ENCODE measurements at places on chromosomes 13 and 19. TPM values are rescaled to one million over a fixed set of nuclear protein-coding genes. Genes with fewer than 3 reads are reported as not detected.

DNA sequence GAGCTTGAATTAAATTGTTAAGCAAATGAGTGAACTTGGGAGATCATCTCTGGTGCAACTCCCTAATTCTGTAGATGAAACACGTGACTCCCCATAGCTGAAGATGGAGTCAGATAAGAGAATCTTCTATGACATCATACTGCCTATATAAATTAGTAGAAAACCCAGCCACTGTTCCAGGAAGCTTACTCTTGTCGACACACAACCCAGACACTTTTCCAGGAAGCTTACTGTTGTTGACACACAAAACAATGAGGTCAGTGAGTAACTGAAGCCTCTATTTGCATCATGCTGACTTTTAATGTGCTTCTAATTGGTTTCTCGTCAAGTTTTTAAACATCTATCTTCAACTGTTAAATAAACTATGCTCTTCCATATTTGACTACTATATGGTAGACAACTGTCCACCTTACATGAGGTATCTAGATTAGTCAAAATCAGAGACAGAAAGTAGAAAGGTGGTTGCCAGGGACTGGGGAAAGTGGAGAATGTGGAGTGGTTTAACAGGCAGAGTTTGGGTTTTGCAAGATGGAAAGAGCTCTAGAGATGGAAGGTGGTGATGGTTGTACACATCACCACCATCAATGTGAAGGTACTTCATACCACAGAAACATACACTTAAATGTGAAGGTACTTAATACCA lies 168.2 kb downstream of the FGF14 start:
- H3K4me3 ChIP-seq, result no peak overlapping the region
- no peaks in the 10 kb centered on the region for H3K4me1 ChIP-seq
- no peak overlapping the region for H3K27ac ChIP-seq
- H3K36me3 ChIP-seq, result no peaks in the 10 kb centered on the region
- H3K27me3 ChIP-seq, result no peaks in the 10 kb centered on the region

DNA sequence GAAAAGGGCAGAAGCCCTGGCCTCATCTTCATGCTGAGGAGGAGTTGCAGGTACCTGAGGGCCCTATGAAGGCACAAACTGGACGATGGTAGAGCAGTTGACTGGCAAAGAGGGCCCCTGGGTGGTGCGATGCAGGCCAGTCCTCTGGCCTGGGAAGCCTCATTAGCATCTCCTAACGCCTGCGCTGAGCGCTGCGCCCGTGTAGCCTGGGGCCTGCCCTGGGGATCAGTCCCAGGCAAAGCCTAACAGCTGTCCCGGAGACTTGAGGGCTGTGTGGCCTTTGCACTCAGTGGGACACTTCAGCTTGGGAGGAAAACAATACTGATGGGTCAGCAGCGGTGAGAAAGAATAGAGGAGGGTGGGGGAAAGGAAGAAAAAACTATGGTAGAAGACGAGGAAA lies 187.7 kb downstream of the RAP2A start:
- peak; percentile 84 for DNase-seq
- no peak overlapping the region for H3K27ac ChIP-seq
- no peak overlapping the region for H3K4me3 ChIP-seq

- no peak overlapping the region for H3K27ac ChIP-seq
- peaks cover 13% of the 10 kb centered on the region for H3K36me3 ChIP-seq
- H3K4me1 ChIP-seq, result peaks cover 13% of the 10 kb centered on the region
- H3K27me3 ChIP-seq, result no peaks in the 10 kb centered on the region
- no peak for DNase-seq
- H3K4me3 ChIP-seq, result no peak overlapping the region
These were observed 472.1 kb downstream of the DIAPH3 start for GRCh38 chr13:59691501-59692066.

- no peak overlapping the region for H3K27ac ChIP-seq
- H3K27me3 ChIP-seq, result no peaks in the 10 kb centered on the region
- H3K4me3 ChIP-seq, result no peak overlapping the region
- peak; percentile 66 for DNase-seq
These were observed 90.8 kb downstream of the IPO5 start for GRCh38 chr13:98044301-98044700.

DNA sequence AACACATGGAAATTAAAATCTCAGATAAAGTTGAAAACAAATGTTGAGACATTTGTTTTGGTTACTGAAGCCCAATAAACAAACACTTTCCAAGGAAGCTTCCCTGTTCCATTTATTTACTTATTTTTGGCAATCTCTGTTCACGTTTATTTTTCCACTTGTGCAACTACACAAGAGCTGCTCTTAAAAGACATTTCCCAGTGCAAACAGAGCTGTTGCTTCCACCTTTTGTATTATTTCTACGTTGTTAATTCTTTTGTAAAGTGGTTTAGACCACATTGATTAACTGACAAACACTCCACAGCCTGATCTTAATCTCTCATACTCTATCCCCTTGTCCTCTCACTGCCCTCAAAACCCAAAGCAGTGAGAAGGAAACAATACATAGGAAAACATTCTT lies 757.6 kb downstream of the LIG4 start:
- no peaks in the 10 kb centered on the region for H3K36me3 ChIP-seq
- no peak for DNase-seq
- no peaks in the 10 kb centered on the region for H3K4me1 ChIP-seq
- no peak overlapping the region for H3K4me3 ChIP-seq
- no peaks in the 10 kb centered on the region for H3K27me3 ChIP-seq

DNA sequence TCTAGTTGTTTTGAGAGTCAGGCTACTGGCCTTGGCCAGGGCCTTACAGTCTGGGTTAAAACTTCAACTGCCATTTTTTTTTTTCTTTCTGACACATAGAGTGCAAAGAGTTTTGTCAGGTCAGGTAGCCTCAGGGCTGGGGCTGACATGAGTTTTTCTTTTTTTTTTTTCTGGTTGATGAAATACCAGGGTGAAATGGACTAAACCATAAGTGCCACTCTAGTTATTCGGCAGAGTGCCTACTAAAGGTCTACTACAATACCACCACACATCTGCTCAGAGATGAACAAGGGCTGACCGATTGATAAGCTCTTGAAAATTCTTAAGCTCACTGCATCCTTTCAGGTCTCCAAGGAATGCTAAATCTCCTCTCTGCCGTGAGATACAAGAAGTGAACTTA lies 4.4 kb upstream of the ZNF320 start:
- peaks cover 27% of the 10 kb centered on the region for H3K36me3 ChIP-seq
- H3K4me3 ChIP-seq, result no peak overlapping the region

GRCh38 chr13:80706164-80706471 lies 365.2 kb upstream of the SPRY2 start:
- no peak overlapping the region for H3K4me3 ChIP-seq
- H3K27ac ChIP-seq, result no peak overlapping the region
- no peaks in the 10 kb centered on the region for H3K36me3 ChIP-seq
- DNase-seq, result no peak
- no peaks in the 10 kb centered on the region for H3K27me3 ChIP-seq

DNA sequence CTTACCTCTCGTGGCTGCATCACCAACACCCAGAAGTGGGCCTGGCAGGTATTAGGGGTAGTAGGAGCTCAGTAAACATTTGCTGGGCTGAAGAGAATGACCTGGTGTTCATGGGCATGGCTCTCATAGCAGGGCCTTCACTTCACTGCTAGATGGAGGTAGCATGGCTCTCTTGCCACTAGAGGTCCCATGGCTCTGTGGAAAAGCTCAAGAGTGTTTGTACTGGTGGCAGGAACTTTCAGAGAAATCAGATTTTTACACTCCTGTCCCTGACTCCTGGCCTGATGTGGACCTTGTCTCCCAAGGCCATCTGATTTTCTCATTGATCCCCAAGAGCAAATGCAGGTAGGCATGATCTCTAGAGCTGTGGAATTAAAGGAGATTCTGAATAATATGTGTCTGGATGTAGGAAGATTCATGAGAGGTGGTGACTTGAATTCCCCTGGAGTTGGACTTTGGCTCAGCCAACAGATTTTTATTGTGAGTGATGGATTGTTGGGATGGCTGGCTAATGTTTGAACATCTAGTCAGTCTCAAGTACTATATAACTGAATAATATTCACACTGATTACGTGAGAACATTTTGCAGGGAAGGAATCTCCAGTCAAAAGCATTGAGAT lies 5.7 kb downstream of the ZNF574 start:
- no peak overlapping the region for H3K4me3 ChIP-seq
- H3K4me1 ChIP-seq, result no peaks in the 10 kb centered on the region
- DNase-seq, result no peak
- no peak overlapping the region for H3K27ac ChIP-seq
- H3K27me3 ChIP-seq, result no peaks in the 10 kb centered on the region

GRCh38 chr13:21014502-21015170 lies 46.8 kb downstream of the LATS2 start:
- H3K27me3 ChIP-seq, result no peaks in the 10 kb centered on the region
- H3K27ac ChIP-seq, result no peak overlapping the region
- peaks cover 14% of the 10 kb centered on the region for H3K36me3 ChIP-seq
- no peaks in the 10 kb centered on the region for H3K4me1 ChIP-seq
- no peak for DNase-seq
- H3K4me3 ChIP-seq, result no peak overlapping the region

DNA sequence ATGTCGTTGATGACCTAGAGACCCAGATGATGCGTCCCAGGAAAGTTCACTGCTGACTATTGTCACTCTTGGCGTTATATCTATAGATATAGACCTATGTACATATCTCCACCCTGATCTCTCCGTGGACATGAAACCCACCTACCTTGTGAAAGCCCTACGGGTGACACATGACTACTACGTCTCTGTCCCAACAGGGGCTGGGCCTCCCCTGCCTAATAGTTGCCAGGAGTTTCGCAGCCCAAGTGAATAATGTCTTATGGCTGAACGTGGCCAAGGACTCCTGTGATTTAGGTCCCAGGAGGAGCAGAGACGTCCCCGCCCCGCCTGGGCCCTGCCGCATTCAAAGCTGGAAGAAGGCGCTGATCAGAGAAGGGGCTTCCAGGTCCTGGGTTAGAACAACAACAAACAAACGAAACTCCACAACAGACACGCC lies 4.9 kb upstream of the POU4F1 start:
- H3K4me3 ChIP-seq, result peak overlapping the region; percentile 78
- DNase-seq, result peak; percentile 61
- no peak overlapping the region for H3K27ac ChIP-seq
- peaks cover 99% of the 10 kb centered on the region for H3K27me3 ChIP-seq
- peaks cover 7% of the 10 kb centered on the region for H3K4me1 ChIP-seq

DNA sequence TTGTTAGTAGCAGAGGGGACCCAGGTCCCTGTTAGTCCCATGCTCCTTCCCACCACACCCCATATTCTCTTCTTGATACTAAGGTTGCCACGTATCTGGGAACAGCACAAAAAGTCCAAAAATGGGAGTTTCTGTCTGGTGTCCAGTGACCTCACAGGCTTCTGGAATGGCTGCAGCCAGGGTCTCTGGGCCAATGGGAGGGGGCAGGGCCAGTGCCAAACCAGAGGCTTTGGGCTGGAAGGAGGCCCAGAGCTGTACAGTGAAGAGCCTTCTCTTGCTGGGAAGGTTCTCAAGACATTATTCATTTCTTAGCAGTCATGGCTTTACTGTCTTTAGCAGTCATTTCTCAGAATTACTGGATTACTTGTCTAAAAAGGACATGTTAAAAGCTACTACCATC lies 119.2 kb downstream of the FRY start:
- H3K27me3 ChIP-seq, result no peaks in the 10 kb centered on the region
- no peaks in the 10 kb centered on the region for H3K4me1 ChIP-seq
- no peaks in the 10 kb centered on the region for H3K36me3 ChIP-seq
- H3K4me3 ChIP-seq, result no peak overlapping the region

GRCh38 chr13:96993634-96994016 lies 651 bp downstream of the OXGR1 start:
- DNase-seq, result no peak
- peak overlapping the region; percentile 70 for H3K4me3 ChIP-seq
- peaks cover 9% of the 10 kb centered on the region for H3K4me1 ChIP-seq
- H3K27me3 ChIP-seq, result peaks cover 62% of the 10 kb centered on the region

DNA sequence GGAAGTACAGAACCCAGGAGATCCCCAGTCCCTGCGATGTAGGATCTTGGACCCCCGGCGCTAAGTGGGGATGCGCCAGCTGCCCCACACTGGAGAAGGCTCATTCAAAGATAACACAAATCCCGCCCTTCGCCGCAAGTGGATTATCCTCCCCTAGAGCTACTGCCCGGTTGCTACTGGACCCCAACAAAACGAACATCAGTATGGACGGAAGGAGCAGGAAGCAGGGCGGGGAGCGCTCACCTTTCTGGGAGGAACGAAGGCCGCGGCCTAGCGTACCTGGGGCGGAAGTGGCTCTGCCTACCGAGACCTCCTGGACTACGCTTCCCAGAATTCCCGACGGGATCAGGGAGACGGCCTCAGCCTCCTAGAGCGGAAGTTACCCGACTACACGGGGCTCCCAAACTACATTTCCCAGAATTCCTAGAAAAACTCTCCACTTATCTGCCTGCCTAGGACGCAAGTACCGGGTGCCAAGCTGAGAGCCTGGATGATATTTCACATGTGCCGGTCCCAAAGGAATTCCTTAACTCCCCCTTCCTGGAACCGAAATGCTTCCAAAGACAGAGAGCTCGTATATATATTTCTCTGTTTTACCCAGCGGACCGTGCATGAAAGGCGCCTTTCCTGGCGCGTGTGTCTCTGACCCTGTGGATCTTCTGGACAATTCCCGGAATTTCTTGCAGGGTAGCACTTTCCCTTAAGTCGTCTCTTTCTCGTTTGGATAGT lies at the start of gene ZNF112:
TSS of gene ZNF112 (minus strand) at position 298 of the 729 bp plus-strand sequence. CDS start 16,141 bp downstream, outside the sequence.
- peaks cover 5% of the 10 kb centered on the region for H3K27me3 ChIP-seq
- no peaks in the 10 kb centered on the region for H3K4me1 ChIP-seq
- no peak within 1 kb of the TSS for H3K27ac ChIP-seq
- no peaks in the 10 kb centered on the region for H3K36me3 ChIP-seq

DNA sequence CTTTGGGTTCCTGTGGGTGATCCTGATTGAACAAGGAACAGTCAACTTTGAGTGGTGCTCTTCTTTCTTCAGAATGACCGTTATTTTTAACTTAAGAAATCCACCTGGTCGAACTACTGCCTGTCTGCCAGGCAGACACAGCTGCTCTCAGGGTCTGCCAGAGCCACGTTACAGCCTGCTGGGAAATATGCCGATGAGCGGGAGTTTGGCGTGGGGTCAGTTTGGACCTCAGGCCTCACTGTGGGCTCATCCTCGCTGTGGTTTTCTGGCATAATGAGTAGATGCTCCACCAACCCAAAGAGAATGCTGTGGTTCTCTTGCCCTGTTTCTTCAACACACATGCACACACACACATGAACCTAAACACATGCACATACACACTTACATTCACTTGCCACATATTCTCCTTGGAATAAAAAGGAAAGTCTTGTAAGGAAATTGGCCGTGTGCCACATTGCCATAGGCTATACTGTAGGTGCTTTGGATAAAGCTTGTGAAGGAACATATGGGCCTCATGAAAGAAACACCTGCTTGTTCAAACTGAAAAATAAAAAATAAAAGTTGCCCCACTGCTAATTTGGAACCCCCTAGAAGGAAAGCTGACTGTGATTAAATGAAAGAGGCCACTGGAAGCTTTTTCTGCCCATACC lies 598.7 kb upstream of the KLF12 start:
- no peaks in the 10 kb centered on the region for H3K36me3 ChIP-seq
- H3K27ac ChIP-seq, result no peak overlapping the region
- no peak for DNase-seq
- no peak overlapping the region for H3K4me3 ChIP-seq
- no peaks in the 10 kb centered on the region for H3K27me3 ChIP-seq

The ZNF787 gene
- 40.4 TPM for total RNA-seq

The CEBPA gene
- total RNA-seq, result 2.1 TPM

The SULT2A1 gene
- 0.18 TPM for total RNA-seq

The LRRC63 gene
- total RNA-seq, result not detected

The TJP3 gene
- total RNA-seq, result 25.8 TPM

The TRPC4 gene
- 31.7 TPM for total RNA-seq

The FBXO27 gene
- total RNA-seq, result 12.5 TPM
